ENCODE measurements at places on chromosomes 4 and X.

- peak; percentile 4 for DNase-seq
Measured at GRCh38 chrX:134172588-134173259, 64.3 kb upstream of the CCDC160 start.

DNA sequence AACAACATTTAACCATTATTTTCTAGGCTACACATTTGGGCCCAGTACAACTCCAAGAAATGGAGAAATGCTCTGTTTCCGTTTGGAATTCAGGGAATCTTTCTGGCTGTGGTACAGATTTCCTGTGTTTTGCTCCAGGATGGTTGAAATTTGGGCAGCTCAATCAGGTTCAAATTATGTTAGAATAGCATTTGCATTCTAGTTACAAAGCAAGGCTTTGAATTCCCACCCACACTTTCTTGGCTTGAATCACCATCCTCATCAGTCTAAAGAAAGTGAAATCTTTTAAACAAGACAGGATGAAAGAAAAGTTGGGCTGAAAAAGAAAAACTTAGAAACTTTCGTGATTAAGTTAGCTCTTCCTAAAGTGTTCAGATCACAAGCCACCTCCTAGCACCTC, 98.1 kb upstream of the VCX3B start:
- DNase-seq, result no peak

DNA sequence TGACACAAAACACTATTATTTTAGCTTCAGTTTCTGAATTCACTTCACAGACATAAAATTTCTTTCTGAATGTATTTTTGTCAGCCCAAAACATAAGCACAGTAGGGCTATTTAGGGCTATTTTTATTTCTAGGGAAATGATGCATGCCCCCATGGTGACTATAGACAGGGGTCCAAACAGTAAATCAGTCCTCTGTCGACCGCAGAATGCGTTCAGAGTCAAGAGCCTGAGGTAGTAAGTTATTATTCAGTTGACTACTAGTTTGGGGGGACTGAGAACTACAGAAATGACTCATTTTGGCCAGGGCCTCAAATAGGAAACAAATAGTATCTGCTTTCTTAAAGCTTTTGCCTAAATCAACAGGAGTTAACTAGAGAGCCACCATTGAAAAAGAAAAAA, 414.4 kb downstream of the AFF2 start:
- no peak for DNase-seq

DNA sequence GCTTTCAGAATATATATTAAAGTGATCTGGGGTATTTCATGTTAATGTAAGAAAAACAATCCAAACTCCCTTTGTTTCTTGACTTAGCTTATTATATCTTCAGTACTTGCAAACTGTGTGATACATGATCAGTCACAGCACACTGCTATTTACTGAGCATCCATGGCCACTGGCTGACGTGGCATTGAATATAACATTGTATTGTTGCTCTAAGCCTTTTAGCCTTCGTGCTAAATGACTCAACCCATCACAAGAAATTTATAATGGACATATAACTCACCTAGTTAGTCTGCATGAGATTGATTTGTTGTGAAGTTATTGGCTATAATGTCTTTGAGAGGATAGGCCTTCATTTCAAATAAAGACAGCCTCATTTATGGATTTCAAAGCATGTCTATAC, 642.6 kb downstream of the IL1RAPL1 start:
- DNase-seq, result no peak

DNA sequence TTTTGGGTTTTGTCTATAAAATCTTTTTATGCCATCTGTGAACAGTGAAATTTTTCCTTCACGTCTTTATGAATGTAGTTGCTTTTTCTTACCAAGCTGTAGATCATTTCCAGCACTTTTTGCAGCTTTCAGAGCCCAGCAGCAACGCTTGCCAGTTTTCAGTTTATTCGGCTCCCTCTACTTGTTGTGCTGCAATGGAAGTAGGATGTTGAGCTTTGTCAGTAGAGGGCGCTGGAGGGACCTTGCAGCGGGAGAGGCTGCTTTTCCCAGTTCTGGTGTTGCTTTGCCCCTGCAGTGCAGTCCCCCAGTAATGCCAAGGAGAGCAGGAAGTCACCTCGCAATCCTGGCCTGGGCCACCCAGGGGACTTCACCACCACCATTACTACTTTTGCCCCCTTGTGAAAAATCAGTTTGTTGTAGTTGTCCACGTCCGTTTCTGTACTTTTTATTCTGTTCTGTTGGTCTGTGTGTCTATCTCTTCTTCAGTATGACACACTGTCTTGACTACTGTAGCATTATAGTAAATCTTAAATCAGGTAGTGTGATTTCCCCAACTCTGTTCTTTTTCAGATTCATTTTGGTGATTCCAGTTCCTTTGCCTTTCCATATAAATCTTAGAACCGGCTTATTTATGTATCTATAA, 21.8 kb downstream of the CMC4 start:
- no peak for DNase-seq

- no peak for DNase-seq
Measured at GRCh38 chrX:35700121-35700520, 98.0 kb upstream of the MAGEB16 start.

DNA sequence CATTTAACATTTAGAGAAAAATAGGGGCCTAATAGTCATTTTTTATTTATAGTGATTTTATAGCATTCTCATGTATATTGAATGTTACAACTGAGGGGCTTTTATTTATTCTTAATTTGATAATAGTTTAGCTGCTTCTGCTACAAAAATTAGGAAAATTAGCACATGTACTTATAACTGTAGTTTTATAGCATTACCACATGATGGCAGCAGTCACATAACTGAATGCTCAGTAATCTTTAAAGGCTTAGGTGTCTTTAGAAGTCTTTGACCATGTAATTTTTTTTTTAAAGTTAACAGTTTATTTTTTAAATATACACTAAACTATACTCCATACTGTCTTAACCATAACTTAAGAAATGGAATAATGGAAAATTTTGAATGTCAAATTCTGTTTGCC, 136.6 kb downstream of the STAG2 start:
- no peak for DNase-seq

GRCh38 chrX:46758163-46758955, 559 bp downstream of the SLC9A7 start:
- DNase-seq, result peak; percentile 5

DNA sequence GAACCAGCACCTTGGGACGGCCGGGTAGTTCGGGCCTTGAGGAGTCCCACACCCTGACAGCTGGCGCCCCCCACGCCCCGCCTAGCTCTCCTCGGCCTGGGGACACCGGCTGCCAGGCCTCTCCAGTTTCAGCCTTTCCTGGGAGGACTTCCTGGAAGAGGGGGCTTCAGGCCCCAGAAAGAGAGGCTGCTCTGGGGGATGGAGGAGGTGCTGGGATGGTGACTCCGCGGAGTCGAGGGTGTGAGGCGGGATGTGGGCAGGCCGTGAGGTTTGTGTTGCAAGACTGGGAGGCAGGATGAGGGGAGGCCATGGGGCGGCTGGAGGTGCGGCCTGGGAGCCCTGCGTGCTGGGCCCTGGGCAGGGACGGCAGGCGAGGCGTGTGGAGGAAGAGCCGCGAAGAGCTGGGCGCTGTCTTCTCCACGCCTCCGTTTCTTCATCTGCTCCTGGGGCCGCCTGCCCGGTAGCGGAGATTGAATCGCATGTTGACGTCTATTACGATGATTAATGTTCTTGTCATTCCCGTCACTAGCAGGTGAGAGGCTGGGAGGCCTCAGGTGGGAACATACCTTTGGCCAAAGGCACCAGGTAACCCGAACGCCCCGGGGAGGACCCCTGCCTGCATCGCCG, 918 bp upstream of the FGFRL1 start:
- peak; percentile 69 for DNase-seq

DNA sequence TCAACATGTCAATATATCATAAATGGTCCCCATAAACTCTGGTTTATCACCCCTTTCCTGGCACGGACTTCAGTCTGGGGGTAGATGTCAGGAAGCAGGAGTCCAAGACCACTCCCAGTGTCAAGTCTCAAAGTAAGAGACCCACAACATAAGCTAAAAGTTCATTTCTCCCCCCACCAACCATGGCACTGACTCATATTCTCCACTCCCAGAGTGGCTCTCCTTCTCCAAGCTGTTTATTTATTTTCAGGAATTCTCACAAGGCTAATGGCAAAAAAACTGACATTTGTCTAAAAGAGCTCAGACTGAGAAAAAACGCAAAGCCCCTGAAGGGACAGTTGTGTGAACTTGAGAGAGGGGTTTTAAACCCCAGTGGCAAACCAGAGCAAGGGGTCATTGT, 217.0 kb downstream of the RAB28 start:
- no peak for DNase-seq

Measured in activated effector memory CD4-positive, alpha-beta T cell treated with Interleukin-2 at 50 U/mL for 16 hours (primary cell).